Neural crest cell (in vitro differentiated cells): ENCODE measurements at places on chromosomes 2 and 18. TPM values are rescaled to one million over a fixed set of nuclear protein-coding genes. Genes with fewer than 3 reads are reported as not detected.

- DNase-seq: no peak
- no peaks in the 10 kb centered on the region for H3K27me3 ChIP-seq
- H3K4me3 ChIP-seq: no peak overlapping the region
- peak overlapping the region; percentile 19 for H3K27ac ChIP-seq
- H3K36me3 ChIP-seq: peaks cover 8% of the 10 kb centered on the region
Observed at GRCh38 chr18:46437061-46437460, 220.0 kb downstream of the LOXHD1 start.

DNA sequence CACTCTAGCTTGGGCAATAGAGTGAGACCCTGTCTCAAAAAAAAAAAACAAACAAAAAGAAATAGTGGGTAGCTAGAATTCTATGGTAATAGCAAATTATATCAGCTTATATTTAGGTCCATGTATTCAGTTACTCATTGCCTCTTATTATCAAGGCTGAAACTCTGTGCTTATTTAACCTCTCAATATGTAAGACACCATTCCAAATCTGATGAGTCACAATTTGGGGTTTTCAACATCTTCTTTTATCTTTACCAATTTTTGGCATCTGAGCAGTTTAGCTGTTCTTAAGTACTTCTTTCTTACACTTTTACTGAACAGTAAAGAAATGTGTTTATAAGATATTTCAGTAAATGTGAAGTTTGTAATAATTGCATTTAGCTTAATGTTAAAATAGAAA lies 69.3 kb downstream of the TTC27 start:
- no peak overlapping the region for H3K27ac ChIP-seq
- no peak for DNase-seq
- H3K27me3 ChIP-seq: no peaks in the 10 kb centered on the region

INPP4A gene
- 29.9 and 32.4 TPM in 2 replicates for total RNA-seq

DNA sequence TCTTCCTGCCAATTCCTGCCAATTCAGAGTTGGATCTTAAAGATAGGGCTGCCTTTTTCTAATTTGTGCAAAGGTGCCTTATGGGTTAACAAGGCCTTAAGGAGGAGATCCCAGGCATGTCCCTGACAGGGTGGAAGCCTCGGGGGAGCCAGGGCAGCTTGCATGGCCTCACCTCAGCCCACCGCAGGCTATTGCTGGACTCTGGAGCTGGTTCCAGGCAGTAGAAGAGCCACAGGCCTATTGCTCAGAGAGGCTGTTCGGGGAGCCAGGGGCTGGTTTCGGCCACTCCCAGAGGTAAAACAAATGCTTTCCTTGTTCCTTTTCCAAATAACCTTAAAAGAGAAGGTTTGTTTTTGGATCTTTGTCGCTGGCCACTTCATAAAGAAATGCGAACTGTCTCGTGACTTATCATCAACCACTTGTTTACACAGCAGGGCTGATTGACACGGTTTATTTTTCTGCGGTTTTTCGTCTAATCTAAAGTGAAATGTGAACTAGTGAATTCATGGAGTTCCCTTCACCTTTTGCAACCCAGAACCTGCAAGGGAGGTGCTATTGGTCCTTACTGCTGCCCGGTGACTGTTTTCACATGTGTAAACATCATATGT lies 108.6 kb downstream of the APOB start:
- H3K27ac ChIP-seq: no peak overlapping the region
- H3K36me3 ChIP-seq: no peaks in the 10 kb centered on the region
- H3K4me3 ChIP-seq: no peak overlapping the region
- no peaks in the 10 kb centered on the region for H3K4me1 ChIP-seq
- H3K27me3 ChIP-seq: peaks cover 84% of the 10 kb centered on the region
- no peak for DNase-seq

DNA sequence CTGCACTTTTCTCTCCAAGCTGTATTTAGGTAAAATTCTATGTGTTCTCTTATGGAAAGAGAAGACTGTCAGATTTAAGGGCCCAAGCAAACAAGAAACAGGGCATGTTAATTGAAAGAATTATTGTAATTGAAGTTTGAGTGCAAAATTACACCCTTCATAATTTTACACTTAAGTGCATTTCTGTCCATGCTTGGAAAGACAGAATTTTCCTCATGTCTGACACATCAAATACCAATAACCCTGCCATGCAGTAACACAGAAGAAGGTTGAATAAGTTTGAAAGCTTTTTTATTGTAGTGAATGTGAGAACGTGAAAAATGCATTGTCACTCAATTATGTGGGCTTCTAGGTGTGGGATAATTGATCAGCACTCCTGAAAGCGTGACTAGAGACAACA lies 52.9 kb upstream of the PARD3B start:
- no peaks in the 10 kb centered on the region for H3K36me3 ChIP-seq
- no peaks in the 10 kb centered on the region for H3K27me3 ChIP-seq
- H3K27ac ChIP-seq: no peak overlapping the region
- H3K4me1 ChIP-seq: peaks cover 5% of the 10 kb centered on the region
- no peak for DNase-seq
- H3K4me3 ChIP-seq: no peak overlapping the region

- H3K4me3 ChIP-seq: peak overlapping the region; percentile 86
- no peaks in the 10 kb centered on the region for H3K27me3 ChIP-seq
- peaks cover 4% of the 10 kb centered on the region for H3K36me3 ChIP-seq
- DNase-seq: no peak
Observed at GRCh38 chr2:53768242-53768542, 588 bp downstream of the CHAC2 start.

LCT gene
- 0.14 and 0.19 TPM in 2 replicates for total RNA-seq

CCL20 gene
- total RNA-seq: not detected in 2 replicates

DNA sequence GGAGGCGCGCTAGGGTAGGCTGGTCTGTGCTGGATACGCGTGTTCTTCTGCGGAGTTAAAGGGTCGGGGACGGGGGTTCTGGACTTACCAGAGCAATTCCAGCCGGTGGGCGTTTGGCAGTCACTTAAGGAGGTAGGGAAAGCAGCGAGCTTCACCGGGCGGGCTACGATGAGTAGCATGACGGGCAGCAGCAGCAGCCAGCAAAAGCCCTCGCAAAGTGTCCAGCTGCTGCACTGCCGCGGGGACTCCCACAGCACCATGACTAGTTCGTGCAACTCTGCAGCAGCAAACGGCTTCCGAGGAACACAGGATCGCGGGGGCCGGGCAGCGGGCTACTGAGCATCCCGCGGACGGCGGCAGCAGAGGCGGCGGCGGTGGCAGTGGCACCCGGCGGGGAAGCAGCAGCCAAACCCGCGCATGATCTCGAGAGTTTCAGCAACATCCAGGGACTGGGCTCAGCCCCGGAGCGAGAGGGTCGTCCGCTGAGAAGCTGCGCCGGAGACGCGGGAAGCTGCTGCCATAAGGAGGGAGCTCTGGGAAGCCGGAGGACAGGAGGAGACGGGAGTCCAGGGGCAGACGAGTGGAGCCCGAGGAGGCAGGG lies 368 bp downstream of the TMEFF2 start:
- no peaks in the 10 kb centered on the region for H3K36me3 ChIP-seq
- peaks cover 25% of the 10 kb centered on the region for H3K4me1 ChIP-seq
- DNase-seq: no peak
- H3K4me3 ChIP-seq: peak overlapping the region; percentile 81

AP1S3 gene
- 4.1 and 5.0 TPM in 2 replicates for total RNA-seq

- H3K36me3 ChIP-seq: no peaks in the 10 kb centered on the region
- DNase-seq: no peak
- H3K4me3 ChIP-seq: no peak overlapping the region
- H3K27ac ChIP-seq: no peak overlapping the region
Observed at GRCh38 chr2:651951-652373, 25.2 kb downstream of the TMEM18 start.
